ENCODE measurements at places on chromosomes 16 and 17.

- DNase-seq, result no peak
Observed at GRCh38 chr16:49280105-49280741, 1.4 kb downstream of the CBLN1 start.

- no peak for DNase-seq
Observed at GRCh38 chr16:87829622-87829980, 39.7 kb downstream of the SLC7A5 start.

GRCh38 chr17:11284811-11285210 lies 43.8 kb downstream of the SHISA6 start:
- no peak for DNase-seq

DNA sequence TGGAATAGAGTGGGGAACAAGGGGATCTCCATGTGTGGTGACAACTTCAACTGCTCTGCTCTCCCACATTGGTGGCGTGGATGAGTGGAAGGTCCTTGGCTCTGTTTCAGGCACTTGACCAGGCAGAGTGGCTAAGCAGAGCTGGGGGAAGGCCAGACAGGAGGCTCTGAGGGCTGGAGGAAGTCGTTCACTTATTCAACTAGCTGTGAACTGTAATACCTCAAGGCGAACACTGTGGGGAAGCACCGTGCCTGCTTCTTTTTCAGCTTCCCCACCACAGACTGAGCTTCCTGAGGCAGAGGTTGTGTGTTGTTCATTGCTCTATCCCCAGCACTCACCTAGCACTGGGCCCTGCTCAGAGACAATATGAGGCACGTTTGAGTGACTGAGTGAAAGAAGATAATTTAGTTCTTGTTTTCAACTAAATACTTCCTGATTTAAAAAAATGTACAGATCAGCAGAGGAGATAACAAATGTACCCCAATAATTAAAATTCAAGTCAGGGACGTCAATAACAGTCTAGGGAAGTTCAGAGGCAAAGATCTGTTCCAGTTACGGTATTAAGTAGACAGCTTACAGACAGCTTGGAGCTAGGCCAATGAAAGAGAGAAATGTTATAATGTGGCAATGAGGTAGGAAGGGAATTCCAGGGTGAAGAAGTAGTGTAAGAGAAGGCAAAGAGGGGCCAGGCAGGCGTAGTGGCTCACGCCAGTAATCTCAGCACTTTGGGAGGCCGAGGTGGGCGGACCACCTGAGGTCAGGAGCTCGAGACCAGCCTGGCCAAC lies 34.7 kb downstream of the MYO18A start:
- DNase-seq, result no peak

GRCh38 chr17:56583772-56584171 lies 9.7 kb upstream of the NOG start:
- no peak for DNase-seq

DNA sequence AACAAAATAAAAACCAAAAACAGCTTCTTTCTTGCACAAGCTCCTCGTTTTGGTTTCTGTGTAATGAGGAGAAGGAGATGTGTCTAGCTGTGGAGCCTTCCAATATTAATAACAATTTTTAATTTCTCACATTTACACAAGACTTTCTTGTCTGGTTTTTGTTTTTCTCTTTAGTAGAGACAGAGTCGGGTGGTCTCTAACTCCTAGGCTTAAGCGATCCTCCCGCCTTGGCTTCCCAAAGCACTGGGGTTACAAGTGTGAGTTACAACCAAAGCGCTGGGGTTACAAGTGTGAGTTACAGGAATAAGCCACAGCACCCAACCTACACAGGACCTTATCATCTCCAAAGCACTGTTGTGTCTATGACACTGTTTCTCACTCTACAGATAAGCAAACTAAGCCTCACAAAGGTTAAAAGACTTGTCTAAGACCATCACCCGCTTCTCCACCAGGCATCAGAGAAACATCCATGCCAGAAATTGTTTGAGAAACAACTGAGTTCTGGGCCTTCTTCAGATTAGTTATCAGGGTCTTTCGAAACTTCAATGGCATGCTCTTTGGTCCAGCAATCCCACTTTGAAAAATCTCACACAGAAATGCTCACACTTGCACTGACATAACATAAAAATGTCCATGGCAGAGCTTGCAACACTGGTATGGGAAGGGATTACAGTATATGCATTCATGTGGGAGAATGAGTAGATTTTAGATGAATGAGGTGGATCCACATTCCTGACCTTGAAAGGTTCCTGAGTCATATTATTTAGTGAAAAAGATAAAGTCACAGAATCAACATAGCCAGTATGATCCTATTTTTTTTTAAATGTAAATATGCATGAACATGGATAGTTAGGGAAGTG lies 3.9 kb downstream of the ABAT start:
- DNase-seq, result no peak

DNA sequence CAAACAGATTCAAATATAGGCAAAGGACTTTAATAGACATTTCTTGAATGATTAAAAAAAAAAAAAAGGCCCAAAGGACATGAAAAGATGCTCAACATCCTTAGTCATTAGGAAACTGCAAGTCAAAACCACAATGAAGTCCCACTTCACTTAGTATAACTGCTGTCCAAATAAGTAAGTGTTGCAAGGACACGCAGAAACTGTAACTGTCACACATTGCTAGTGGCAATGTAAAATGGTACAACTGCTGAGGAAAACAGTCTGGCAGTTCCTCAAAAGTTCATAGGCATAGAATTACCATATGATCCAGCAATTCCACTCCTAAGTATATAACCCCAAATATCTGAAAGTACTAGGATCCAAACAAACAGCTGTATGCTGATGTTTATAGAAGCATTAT lies 112.7 kb downstream of the BRIP1 start:
- DNase-seq, result no peak

DNA sequence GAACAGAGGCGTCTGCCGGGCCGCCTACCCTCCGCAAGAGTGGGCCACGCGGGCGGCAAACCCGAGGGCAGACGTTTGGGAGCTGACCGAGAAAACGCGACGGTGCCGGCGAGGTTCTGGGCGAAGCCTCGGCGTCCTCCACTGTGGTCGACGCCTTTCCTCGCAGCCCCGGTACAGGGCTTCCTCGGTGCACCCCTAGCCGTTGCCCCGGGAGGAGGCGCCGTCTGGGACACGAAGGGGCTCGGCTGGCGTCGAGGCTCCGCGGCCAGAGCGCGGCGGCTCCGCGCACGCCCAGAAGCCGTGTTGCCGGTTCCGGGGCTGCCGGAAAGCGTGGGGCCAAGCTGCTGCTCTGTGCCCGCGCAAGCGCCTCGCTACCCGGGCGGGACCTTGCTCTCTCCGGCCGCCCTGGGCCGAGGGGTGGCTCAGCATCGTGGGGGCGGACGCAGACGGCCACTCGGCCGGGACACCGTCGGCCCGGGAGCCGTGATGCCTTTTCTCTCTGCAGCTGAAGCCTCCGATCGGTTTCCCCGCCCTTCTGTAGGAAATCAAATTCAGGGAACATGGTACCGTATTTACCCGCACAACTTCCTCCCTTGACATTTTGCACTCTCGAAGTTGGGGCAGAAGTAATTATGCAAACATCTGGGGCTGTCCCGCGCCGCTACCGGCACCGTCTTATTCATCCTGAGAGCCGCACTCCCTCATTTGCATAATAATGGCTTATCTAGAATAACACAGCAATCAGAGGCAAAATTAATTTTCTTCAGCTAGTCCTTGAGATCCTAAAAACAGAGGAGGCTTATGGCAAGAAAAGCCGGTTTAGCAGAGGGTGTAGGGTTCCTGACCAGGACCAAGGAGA lies 7.3 kb upstream of the CBX8 start:
- no peak for DNase-seq

GRCh38 chr16:85419503-85420408 lies 193.4 kb upstream of the GSE1 start:
- no peak for DNase-seq

GRCh38 chr16:77594057-77594456 lies 128.3 kb upstream of the NUDT7 start:
- DNase-seq, result no peak
